Activated T-cell treated with anti-CD3 and anti-CD28 coated beads, Interleukin-2, amount 50 U/mL, for 4 hours (primary cell): ENCODE measurements at places on chromosomes 16 and 17. TPM values are rescaled to one million over a fixed set of nuclear protein-coding genes. Genes with fewer than 3 reads are reported as not detected.

FBXW10 gene
- 0.13 TPM for total RNA-seq

NTN1 gene
- total RNA-seq, result 0.55 TPM

- no peak for DNase-seq
Observed at GRCh38 chr17:68204736-68205135, 43.1 kb upstream of the AMZ2 start.

DNA sequence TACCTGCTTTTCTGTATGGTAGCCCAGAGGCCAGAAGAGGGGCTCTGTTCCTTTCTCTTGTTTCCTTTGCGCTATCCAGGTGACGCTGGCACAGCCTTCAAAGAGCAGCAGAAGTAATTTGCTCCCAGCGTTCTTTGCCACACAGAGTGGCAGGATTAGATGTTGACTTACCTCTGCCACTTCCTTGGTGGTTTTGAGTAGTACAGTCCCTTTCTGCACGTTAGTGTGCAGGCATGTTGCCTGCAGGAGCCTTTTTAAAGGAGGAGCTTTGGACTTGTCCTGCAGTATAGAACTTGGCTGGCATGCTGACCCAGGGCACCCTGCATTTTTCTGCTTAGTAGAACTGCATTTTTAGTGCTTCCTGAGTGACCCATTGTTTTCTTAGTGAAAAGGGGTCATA, at the start of gene ABCC11:
Gene ABCC11, minus strand, starts transcription at position 229 of the 400 bp plus-strand sequence. CDS start 15,618 bp downstream, outside the sequence.
- no peak for DNase-seq

GRCh38 chr17:43463241-43463640, 20.5 kb upstream of the DHX8 start:
- no peak for DNase-seq

OVCA2 gene
- 74.4 TPM for total RNA-seq

- DNase-seq, result no peak
Observed at GRCh38 chr17:7750321-7750821, 32.8 kb downstream of the DNAH2 start.

DNA sequence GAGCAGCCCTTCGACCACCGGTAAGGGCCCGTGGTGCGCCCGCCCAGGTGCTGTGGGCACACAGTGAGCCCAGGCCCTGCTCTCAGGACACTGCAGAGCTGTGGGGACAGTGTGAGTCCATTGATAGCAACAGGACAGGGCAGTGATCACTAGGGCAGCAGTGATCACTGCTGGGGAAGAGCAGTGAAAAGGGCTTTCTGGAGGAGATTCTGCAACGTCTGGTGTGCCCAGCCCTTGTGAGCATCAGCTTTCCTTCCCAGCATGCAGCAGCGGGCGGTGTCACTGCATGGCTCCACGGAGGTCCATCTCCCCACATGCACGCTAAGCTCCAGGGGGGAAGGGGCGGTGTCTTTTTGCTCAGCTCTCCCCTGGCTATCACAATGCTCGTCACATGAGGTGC, 32.1 kb downstream of the MAP1LC3B start:
- DNase-seq, result no peak

DNA sequence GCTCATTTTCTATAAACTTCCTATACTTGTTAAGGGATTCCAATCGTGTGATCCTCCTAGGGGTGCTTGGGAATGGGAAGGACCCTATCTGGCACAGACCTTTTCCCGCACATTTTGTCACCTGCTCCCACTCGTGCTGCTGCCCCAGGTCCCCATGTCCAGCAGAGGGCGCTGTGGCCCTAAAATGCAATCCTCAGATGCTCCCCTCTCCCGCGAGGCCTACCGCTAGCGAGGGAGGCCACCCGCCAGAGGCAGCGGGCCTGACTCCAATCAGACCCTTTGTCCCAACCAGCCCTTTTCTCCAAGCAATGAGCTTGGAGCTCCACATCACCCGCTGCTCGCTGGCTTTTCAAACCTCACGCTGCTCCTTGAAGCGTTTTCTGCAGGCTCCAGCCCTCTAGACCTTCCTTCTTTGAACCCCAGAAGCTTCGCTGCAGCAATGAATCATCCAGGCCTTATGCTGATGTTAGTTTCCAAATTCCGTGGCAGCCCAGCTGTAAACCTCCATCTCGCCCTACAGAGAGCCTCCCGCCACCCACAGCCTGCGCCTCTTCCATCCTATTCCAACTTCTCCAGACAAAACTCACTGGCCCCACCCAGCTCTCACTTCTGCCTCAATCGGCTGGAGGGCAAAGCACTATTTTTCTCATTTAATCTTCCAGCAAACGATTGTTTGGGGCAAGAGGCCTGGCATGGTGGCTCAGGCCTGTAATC, 23.6 kb upstream of the FZD2 start:
- DNase-seq, result peak; percentile 84

- no peak for DNase-seq
Observed at GRCh38 chr16:87344165-87344930, 27.2 kb upstream of the C16orf95 start.

TMC7 gene
- total RNA-seq, result not detected

SEC14L1 gene
- total RNA-seq, result 27.4 TPM

FGF11 gene
- total RNA-seq, result 0.32 TPM

DNA sequence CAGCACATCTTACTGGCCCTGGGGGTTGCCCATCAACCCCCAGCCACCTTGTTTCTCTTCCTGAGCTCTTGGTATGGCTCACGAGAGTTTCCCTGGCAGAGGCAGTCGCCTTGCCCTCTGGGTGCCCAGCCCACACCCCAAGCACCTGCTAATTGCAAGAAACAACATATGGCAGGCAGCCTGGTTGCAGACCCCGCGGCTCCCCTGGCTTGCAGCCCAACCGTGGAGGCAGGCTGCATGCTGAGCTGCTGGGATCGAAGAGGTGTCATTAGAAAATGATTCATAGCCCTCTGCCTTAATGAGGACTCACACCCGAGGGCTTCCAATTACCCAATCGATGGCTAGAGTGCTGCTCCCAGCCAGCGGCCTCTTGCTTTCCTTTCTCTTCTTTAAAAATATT, 115.7 kb downstream of the TMEM114 start:
- no peak for DNase-seq

DNA sequence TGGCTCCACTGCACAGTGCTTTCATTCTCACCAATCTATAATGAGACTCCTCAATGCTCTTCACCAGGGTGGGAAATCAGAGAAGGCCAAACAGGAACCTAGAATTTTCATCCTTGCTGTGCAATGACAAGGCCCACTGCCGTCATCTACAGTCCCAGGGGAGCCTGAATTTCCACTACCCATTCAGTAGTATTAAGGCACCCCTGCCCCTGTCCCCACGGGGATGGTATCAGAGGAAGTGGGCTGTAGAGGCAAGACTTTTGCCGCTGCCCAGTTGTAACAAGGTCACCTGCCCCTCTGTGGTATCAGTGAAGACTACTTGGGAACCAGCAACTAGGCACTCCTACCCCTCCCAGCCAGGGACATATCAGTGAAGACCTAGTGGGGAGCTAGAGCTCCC, 104.5 kb downstream of the C16orf78 start:
- no peak for DNase-seq

SDR42E1 gene
- total RNA-seq, result 5.7 TPM

DNA sequence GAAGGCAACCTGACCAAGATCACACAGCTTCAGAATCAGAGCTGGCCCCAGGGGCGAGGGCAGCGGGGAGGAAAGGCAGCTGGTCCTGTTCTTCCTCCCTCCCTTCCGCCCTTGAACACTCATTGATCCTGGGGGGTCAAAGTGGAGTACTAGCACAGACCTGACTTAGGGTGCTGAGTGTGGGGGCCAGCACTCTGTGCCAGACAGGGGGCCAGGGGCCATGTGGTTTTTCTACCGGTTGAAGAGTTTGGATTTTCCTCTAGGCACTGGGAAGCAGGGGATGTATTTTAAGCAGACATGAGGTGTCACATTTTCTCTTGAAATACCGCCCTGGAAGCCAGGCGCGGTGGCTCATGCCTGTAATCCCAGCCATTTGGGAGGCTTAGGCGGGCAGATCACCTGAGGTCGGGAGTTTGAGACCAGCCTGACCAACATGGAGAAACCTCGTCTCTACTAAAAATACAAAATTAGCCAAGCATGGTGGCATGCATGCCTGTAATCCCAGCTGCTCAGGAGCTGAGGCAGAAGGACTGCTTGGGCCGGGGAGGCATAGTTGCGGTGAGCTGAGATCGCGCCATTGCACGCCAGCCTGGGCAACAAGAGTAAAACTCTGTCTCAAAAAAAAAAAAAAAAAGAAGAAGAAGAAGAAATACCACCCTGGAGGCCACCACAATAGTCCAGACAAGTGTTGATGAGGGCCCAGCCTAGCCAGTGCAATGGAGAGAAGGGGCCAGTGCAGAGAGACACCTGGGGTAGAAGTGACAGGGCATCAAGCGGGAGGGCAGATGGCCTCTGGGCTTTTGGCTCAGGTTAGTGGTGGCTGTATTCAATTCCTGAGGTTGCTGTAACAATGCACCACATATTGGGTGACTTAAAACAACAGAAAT, 15.3 kb downstream of the OSBPL7 start:
- DNase-seq, result no peak

GRCh38 chr16:2341456-2342447, 1.2 kb upstream of the ABCA3 start:
- DNase-seq, result no peak

TPSB2 gene
- total RNA-seq, result 0.46 TPM

GCGR gene
- total RNA-seq, result not detected

DNA sequence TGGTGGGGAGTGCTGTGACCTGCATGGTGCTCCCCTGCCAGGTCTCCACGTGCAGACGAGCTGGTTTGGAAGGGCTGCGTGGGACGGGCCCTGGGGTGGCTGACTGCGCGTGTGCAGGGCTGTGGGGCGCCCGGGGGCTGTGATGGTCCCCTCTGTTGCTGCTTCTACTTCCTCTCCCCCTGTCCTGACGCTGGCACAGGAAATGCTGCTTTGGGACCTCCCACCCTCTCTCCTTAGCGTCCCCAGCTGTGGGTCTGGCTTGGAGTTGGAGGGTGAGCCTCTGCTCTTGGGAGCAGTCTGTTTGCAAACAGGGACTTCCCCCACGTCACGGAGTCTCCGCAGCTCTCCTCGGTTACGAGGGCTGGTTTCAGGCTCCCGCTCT, 35.2 kb downstream of the TSC2 start:
- DNase-seq, result no peak

DNA sequence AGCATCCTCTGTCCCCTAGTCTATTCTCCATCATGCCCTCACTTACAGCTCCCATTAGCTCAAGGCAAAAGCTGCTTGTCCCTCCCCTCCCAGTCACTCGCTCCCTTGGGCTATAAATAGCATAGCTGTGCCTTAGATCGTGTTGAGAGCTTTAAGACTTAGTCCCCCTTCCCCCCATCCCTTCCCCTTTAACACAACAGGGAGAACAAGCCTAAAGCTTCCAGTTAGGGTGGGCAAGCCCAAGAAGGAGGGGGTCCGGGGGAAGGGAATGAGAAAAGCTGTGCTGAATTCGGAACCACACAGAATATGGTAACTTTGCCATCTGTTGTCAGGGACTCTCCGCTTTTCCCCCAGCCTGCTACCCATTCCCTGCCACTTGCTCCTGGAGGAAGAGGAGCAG, 4.9 kb upstream of the HIGD1B start:
- no peak for DNase-seq

DNA sequence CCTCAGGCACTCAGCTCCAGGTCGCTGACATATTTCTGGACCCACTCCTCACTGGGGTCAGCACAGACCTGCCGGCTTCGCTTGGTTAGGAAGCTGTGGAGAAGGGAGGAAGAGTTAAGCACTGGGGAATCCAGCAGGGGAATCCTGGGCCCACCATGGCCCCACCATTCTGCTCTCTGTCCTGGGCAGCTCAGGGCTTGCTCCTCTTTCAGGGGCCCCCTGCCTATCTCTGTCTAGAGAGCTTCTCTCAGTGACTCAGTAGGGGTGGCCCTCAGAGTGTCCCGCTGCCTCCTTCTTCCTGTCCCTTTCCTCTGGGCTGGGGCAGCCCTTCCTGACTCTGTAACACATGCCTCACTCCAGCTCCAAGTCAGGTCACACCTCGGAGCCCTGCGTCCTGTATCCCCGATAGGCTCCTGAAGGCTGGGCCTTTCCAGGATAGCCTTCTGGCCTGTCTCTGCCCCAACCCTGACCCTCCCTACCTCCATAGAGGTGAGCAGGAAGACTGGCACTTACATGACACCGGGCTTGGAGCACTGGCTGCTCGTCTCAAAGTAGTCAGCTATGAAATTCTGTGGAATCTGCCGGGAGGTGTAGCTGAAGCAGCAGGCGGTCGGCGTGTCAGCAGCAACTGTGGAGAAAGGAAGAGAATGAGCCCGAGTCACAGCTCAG, 1.1 kb downstream of the CCL3 start:
- DNase-seq, result no peak

DNA sequence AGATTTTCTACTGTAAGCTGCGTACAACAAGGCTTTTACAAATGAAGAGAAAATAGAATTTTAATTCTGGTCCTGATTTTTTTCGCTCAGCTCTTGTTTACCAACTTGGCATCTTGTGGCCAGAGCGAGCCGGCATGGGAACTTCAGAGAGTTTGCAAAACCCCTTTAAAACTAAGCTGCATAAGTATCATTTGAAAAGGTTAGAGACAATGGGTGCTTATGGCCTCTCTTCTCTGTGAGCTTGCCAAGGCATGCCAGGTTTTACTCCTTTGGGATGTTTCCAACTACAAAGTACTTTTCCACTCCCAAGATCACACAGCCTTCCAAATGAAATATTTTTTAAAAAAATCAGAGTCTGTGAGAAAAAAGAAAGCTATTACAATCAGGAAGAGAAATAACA, 62.4 kb upstream of the FA2H start:
- no peak for DNase-seq

MNT gene
- total RNA-seq, result 30.7 TPM
